Retinal pigment epithelial cell (primary cell): ENCODE measurements at places on chromosomes 5 and 9.
A peak's percentile ranks its signal among the peaks of the same experiment; 100 is the strongest.

GRCh38 chr5:159785656-159786055 lies 130.6 kb upstream of the ADRA1B start:
- no peak for DNase-seq

GRCh38 chr9:129352146-129352865 lies 174.2 kb upstream of the IER5L start:
- no peak for DNase-seq

GRCh38 chr9:7982907-7983306 lies 183.3 kb upstream of the DMAC1 start:
- DNase-seq = no peak

- DNase-seq = no peak
Observed at GRCh38 chr9:100575765-100576386, 2.0 kb upstream of the CAVIN4 start.

- no peak for DNase-seq
Observed at GRCh38 chr9:96413302-96414221, 4.6 kb downstream of the ZNF367 start.

DNA sequence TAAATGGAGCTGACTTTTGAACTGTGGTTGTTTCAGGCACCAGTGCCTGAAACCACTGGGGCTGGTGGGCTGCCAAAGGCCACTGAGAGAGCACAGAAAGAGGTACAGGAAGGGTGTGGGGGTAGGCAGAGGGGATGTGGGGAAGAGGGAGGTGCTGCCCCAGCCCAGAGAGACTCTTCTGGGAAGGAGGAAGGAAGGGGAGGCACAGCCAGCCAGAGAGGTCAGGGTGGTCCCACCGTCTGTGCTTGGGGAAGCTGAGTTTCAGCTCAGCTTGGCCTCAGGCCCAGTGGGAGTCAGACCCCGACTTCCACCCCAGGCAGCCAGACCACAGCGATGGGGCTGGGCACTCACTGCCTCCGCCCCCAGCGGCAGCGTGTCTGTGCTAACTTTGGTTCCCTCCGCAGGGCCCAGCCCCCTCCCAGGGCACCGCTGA lies 8.6 kb upstream of the PHYKPL start:
- no peak for DNase-seq

DNA sequence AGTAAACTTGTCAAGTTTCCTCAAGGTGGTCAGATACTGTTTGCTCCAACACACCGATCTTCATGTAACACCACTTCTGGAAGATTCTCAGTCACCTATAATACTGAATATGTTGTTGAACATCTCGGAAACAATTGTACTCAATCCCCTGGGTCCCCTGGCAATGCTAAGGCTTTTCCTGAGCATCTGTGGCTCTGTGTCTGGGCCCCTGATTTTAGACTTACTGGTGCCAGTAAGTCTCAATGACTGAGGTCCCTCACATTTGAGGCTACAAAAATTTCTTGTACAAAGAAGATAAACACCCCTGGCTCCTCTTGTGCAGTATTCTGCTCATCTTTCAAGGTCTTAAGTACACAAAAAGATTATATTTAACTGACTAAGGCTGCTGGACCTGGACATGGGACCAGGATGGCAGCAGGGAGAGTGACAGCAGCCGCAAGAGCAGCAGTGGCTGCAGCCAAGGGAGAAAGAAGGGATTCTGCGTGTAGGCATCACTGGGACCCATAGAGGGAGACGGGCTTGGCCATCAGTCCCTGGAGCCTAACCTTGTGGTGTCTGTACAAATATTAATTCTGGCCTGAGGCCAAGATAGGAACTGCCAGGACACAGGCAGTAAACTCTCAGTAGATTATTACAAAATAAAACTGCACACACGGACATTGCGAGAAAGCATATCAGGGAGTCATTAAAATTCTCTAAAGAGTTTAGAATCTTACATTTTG lies 49.0 kb upstream of the TNPO1 start:
- DNase-seq = no peak

DNA sequence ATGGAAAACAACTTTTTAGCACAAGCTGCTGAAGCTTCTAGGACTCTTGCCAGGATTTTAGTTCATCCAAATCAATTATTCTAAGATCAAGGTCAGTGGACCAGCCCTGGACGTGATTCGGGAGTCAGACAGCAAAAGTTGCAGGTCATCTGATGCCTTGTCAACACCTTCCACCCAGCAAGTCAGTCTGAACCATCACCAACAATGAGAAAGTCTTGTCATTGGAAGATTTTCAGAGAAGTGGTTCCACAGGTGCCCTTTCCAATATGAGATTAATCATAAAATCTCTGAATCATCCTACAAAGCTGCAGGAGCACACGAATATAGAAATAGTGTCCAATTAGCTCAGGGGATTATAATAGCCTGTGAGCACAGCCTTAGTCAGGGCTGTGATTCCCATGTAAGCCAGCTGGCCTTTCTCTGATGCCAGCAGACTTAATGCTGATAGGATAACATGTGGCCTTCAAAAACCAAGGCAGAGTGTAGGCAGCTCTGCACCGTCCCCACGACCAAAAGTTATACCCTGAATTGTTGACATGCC lies 445.0 kb upstream of the TRPC7 start:
- peak; percentile 77 for DNase-seq

- DNase-seq = no peak
Observed at GRCh38 chr5:153534102-153534501, 43.6 kb downstream of the GRIA1 start.

DNA sequence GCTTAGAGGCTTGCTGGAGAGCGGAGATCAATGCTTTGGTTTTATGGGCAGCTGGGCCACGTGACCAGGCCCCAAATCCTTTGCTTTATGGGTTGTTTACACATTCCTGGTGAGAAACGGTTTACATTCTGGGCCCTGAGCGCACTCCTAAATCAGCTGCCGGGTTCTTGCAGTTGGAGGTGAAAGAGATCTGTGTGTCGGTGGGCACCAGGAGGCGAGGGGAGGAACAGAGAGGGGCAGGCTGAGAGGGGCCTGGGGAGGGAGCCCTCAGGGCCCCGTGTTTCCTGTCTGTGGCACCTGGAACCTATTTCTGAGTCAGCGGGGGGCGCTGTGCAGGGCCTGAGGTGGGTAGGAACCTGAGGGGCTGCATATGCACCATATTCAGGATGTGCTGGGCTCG lies 63.5 kb upstream of the HAND1 start:
- DNase-seq = no peak

DNA sequence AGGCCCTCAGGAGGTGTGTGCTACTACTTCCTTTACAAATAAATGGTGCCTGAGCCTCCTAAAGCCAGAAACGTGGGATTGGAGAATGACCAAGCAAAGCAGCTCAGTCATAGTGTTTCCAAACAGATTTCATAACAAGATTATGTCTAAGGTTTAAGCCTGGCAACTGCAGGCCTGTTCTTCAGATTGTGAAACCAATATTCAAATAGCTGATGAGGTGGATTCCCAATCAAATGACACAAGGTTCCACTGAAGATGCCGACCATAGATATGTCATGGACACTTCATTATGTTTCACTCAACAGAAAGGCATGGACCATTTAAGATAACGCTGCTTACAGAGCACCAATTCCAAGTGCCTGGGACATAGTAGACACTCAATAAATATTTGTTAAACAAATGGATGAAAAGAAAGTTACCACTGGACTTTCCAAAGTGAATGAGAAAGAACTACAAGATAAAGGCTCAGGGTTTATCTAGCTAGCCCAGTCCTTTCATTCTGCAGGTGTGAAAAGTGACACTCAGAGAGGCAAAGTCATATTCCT lies 189.5 kb downstream of the ACTL7B start:
- DNase-seq = no peak

- no peak for DNase-seq
Observed at GRCh38 chr9:114662081-114662989, 4.7 kb upstream of the TEX53 start.

GRCh38 chr5:151075698-151076331 lies 5.0 kb downstream of the TNIP1 start:
- no peak for DNase-seq

- DNase-seq = no peak
Observed at GRCh38 chr5:89849830-89850512, 559.6 kb downstream of the CETN3 start.

- no peak for DNase-seq
Observed at GRCh38 chr5:176570044-176570443, 20.9 kb downstream of the CDHR2 start.

GRCh38 chr5:93607367-93608258 lies 24.6 kb downstream of the NR2F1 start:
- peak; percentile 75 for DNase-seq

DNA sequence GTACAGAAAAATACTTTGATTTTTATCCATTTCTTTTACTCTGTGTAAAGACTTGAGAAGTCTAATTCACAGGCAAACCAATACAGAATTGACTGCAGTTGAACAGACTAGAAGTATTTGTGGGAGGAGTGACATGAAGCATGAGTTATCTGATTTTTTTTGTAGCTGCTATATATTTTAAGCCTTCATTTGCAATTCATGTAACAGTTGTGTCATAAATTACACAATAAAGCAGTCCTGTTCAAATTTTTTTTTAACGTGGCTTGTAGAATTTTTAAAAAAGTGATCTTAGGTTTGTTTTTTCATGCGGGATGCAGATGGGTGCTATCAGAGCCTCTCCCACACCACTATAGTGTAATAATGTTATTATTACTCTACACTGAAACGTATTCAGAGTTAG lies 2.9 kb upstream of the MAML1 start:
- DNase-seq = no peak

GRCh38 chr5:68333649-68334552 lies 118.3 kb downstream of the PIK3R1 start:
- DNase-seq = no peak

- no peak for DNase-seq
Observed at GRCh38 chr9:130770679-130771442, 64.2 kb upstream of the ABL1 start.

DNA sequence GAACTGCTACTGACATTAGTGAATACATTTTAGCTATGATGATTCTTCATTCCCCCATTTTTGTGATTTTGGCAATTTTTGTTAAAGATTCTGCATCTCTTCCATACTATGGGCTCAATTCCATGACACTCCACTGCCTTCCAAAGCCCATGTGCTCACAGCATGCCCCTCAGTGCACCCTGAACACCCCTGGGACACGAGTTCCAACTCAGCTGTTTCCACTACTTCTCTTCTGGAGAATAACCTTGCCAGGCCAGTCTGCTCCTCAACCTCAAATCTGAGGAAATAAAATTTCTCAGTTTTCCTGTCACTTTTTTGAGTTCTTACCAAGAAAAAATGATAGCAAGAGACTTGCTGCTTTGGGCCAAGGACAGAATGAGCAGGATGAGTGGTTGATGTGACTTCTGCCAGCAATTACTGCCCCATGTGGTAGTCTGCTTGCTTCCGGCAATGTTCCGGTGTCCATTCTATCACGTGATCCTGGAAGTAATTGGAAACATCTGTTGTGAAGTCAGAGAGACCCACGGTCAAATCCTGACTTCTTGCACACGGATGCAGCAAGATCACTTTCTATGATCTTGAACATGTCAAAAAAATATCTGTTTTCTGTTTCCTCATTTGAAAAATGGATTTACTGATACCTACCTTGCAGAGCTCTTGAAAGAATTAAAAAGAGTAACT lies 58.3 kb downstream of the EGFLAM start:
- DNase-seq = no peak

DNA sequence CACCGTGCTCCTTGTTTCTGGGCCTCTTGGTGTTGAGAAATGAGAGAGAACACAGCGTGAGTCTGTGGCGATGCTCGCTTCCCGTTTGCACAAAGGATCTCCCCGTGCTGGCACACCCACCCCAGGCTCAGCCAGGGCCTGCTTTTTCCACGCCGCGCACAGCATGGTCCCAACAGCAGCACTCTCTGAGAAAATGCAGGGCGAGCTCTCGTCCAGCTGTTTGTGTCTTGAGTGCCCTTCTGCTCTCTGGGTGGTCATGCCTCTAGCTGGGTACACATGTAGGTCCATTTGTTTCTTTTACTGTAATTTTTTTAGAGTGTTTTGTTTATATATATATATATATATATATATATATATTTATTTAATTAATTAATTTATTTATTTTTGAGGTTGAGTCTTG lies 26.6 kb downstream of the FBXW5 start:
- no peak for DNase-seq

GRCh38 chr9:127395497-127396252 lies 1.3 kb upstream of the SLC2A8 start:
- DNase-seq = no peak

- DNase-seq = no peak
Observed at GRCh38 chr5:91077623-91078022, 305.5 kb downstream of the ARRDC3 start.

- no peak for DNase-seq
Observed at GRCh38 chr5:123810253-123810652, 298.3 kb downstream of the CSNK1G3 start.

GRCh38 chr9:109797006-109797405 lies 17.0 kb downstream of the PALM2AKAP2 start:
- DNase-seq = no peak

DNA sequence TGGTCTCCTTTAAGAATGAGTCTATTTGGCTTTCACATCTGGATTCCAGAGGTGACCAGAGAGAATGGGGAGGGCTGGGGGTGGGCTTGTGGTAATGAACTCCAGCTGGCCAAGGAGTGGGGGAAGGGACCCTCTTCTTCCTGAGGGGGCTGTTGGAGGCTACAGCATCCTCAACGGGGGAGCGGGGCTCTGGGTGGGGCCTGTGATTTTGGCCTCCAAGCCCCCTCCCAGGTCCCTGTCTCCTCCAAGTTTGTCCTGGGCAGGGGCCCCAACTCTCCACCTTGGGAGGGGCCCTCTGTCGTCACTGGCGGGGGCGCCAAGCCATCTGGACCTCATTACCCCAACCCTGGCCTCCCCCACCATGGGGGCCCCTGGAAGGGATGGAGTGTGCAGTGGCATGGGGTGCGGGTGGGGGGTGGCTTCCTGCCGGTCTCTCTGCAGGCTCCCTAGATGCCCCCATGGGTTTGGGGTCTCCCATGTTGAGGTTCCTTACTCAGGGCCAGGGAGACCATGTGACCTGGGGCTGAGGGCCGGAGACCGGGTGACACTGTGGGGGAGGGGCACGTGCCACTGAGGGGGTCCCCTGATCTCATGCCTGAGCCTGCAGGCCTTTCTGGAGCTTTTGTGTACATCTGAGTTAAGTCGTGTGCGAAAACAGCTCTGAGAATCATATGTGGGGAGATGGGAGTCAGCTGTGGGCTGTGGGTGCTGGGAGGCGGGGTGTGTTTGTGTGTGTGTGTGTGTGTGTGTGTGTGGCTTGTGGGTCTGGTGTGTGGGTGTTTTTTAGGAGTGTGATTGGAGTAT lies 32.4 kb downstream of the GOLGA2 start:
- no peak for DNase-seq

DNA sequence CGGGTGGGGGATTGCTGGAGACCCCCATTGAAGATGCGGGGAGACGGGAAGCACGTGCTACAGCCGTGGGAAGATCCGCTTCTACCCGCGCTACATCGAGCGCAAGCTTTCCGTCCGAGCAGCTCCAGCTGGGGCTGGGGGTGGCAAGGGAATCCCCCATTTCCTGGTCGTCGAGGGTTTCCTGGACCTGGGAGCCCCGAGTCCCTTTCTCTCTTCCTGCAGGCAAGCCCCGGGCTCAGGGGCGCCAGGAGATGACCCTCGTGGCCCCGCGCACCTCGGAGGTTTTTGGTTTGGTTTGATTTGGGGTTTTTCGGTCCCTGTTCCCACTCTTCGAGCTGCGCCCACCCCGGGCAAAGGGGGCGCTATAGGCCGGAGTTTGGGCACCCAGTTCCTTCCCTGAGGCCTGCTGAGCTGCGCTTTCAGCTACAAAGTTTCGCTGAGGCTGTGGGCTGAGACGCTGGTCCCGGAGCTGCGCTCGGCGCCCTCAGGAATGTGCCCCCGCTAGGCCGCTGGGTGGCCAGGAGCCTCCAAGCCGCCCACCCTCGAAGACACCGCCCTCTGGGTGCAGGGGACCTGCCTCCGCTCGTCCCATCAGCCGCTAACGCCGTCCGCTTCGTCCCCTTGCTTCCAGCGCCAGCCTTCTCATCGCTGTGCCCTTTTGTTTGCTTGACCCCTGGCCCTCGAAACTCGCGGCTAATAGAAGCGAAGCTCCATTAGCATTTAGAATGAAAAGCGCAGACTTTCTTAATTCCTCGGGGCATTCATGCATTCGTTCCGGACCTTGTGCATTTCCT lies 2.9 kb downstream of the NR4A3 start:
- DNase-seq = no peak
